AML-193 (cell line): ENCODE measurements at places on chromosomes 3 and 15.

DNA sequence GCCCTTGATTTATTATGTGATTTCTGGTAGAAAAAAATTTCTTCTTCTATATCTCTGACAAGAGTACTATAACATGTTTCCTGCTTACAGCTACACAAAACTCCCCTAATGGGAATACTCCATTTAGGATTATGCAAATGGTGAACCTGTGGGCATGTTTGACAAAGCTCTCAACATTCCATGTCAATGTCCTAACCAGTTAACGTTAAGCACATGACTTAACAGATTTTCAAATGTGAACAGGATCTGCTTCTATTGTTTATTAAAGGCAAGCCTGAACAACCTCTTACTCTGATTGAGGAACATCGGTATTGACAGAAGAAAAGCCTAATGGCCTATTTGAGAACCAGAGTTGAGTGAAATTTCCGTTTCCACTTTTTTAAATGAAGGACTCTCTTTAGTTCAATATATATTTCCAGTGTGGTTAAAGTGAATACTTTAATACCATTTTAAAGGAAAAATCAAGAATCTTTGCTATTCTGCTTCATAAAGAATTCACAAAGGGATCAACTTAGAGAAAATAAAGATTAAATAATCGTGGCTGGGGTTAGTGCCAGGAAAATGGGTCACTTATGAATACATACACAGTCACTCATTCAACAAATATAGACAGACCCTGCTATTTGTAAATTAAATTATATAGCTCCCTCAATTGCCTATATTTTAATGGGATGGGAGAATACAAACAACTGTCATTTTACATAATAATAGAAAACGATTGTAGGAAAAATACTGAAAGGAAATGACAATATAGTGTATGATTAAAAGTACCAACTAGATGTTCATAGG lies 300.3 kb upstream of the CBLB start:
- DNase-seq: no peak

GRCh38 chr3:49745986-49746385 lies 22.2 kb upstream of the GMPPB start:
- DNase-seq: no peak

DNA sequence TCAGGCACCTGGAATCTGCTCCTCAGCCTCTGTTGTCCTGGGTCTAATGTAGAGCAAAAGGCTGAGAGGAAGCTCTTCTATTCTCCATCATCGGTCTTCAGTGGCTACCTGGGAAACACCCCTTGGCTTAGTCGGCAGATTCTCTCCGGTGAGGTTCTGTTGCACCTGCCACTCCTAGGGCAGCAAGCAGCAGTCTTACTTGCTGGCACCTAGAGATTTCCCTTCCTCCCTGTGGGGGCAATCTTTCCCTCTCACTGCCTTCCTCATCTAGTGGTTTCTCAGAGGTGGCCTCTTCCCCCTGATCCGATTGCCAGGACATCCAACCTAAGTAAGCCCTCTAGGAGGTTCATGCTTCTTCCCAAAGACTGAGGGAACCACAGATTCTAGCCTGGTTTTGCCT lies 60.8 kb downstream of the PLS1 start:
- DNase-seq: no peak

- no peak for DNase-seq
Measured at GRCh38 chr3:187747506-187747905, 2.2 kb upstream of the BCL6 start.

- DNase-seq: no peak
Measured at GRCh38 chr3:150367757-150368156, 40.3 kb upstream of the TSC22D2 start.

GRCh38 chr15:88894819-88895767 lies at the start of gene HAPLN3:
Gene HAPLN3, minus strand, starts transcription at chr15:88895544. Its CDS starts 8,246 bp downstream, at chr15:88887298.
- no peak for DNase-seq

DNA sequence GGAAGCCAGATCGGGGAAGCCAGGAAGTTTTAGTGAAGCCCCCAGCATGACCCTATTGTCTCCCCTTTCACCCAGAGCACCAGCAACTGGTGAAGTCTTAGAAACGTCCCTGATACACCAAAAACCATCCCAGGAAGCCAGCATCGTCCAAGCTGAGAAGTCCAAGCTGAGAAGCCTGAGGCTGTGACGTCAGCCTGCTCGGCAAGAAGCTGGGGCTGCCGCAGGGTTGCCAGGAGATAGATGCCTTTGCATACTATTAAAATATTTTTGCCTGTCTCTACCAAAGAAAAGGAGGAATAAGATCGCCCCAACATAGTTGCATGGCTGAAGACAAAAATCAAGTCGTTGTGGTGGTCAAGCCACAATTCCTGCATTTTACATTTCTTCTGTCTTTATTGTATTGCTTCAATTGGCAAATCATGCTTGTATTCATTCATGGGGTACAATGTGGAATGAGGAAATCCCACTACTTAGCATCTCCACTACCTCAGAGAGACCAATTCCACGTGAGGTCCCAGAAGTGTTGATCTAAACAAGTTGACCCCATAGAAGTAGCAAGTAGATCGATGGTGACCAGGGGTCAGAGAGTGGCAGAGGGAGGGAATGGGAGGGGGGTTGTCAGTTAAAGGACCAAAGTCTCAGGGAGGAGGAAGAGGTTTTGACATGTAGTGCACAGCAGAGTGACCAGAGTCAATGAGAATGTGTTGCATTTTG lies 19.6 kb upstream of the EMC3 start:
- no peak for DNase-seq

DNA sequence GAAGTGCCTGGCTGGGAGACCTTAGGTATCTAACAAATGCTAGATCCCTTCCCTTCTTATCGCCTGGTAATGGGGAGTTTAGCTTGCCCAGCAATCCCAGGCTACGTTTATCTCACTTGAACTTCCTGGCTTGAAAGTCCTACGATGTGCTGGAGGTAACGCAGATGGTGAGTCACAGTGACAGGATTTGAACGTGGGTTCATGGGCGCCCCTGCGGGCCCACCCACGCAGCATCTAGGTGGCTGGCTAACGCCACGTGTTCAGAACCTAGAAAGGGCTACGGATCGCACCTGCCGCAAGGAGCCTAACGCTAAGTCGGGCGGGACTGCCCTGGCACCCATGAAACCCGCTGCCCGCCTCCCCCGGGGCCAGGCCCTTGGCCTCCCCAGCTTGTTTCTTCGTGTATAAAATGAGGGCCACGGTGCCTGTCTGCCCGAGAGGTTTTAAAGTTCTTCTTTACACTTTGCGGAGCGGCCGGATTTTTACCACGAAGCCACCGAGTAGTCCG lies 600 bp upstream of the USP3 start:
- peak; percentile 61 for DNase-seq

DNA sequence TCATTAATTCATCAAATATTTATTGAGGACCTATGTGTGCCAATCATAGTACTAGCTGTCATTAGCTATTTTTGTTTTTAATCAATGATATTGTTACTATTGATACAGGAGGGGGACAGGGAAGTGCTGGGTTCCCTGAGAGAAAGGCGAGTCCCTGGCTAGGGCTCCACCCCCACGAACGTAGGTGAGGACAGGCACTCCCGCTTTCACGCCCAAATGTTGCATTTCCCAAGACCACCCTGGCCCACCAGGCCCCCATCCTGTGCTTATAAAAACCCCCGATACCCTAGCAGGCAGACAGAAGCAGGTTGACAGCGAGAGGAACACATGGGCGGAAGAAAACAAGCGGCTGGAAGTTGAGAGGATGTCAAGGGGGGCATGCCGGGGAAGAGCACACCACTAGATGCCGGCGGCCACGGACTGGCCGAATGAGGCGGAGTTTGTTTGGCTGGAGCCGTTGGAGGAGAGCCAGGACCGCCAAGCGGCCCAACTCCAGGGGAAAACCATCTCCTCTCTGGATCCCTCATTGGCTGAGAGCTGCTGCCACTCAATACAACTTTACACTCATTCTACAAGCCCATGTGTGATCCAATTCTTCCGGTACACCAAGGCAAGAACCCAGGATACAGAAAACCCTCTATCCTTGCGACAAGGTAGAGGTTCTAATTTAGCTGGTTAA lies 798.7 kb upstream of the SEMA6D start:
- DNase-seq: no peak

DNA sequence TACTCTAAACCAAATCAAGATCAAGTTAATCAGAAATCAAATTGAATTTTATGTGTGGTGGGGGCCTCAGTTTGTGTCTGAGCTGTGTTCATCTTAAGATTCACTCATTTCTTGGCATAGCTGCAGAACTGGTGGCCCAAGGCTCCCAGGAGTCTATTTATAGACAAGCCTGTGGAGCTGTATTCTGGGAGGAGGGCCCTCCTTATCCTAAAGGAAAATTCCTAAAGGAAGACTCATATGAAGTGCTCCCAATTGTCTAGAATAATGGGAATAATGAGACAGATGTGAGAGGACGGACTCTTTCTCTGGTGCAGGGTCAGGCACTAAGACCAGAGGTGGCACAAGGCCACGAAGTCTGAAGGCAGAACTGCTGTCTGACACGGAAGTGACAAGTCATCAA lies 38.9 kb downstream of the C3orf85 start:
- no peak for DNase-seq

DNA sequence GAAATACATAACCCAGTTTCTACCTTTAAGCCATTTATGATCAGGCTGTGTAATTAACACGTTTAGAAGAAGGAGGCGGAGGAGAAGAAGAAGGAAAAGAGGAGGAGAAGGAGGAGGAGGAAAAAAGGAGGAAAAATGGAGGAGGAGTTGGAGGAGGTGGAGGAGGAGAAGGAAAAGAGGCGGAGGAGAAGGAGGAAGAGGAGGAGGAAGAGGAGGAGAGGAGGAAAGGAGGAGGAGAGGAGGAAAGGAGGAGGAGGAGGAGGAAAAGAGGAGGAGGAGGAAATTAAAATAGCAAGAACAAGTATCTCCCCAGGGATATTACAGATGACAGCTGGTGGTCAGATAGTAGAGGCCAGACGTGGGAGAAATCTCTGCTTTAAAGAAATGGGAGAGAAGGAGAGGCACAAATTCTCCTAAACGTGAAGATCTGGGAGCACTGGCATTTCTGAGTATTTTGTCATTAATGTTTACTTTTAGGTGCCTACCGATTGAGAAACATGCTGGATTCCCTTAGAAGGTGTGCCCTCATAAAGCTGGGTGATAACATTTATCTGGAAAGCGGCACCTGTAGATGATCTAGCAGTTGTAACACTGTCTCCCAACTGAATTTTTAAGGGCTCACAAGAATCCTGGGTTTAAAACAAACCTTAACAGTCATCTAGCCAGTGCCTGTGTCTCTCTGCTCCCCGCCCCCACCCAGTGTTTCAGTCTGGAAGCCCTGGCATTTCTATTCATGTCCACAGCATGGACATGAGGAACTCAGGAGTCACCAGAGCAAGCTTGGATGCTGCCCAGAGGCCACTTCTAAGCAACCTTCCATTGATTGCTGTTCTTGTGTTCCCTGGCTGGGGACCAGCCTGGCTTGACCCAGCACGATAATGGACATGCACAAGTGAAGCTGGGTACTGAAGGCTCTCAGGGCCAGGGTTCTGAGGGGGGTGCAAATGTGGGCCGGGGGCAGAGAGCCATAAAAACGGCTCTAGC lies 75.2 kb downstream of the CHRNA7 start:
- DNase-seq: no peak

GRCh38 chr15:61483599-61483998 lies 254.5 kb upstream of the RORA start:
- DNase-seq: no peak

GRCh38 chr3:39207361-39208186 lies 15.2 kb upstream of the XIRP1 start:
- DNase-seq: no peak

DNA sequence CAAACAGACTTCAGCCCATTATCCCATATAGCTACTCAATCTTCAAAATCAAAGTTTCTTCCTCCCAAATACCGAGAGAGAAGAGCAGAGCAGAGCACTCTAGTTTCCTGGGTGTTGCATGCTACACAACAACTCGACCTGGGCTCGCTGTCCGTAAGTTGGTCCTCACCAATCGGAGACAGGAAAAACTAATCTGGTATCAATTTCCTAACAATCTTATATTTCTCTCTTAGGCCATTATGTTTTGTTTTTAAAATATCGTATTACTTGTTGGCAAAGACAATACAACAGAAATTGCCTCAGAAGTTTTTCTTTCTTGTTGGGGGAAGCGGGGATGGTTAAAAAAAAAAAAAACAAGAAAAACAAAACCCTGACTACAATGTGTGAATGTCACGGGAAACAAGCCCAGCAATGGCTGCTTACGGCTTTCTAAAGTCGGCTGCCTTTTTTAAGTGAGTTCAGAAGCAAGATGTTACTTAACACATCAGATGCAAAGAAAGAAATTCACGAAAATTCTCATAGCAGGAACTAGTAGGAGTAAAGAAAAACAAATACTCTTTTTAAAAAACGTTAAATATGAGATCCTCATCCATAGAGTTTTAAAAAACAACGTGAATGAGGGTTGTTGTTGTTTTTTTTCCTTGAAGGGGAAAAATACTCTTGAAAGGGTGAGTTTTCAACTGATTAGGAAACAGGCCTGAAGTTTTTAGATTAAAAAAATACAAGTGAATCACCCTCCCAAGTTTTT lies 1.9 kb downstream of the VGLL4 start:
- peak; percentile 61 for DNase-seq

DNA sequence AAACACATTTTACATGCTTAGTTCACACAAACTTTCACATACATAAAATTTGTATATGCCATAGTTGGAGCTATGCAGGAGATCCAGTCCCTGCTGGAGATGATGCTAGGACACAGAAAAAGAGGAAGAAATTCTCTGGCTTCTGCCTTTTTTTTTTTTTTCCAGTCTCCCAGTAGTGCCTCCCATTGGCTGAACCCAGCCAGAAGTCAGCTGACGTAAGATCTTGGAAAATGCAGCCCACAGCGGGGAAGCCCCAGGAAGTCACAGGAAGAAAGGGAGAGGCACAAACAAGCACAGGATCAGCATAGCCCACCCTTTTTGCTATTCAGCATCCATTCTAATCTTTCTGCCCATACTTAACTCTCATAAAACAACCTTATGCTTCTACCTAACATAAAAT lies 38.5 kb downstream of the SCN11A start:
- no peak for DNase-seq

GRCh38 chr15:98838387-98839259 lies 169.0 kb downstream of the PGPEP1L start:
- DNase-seq: no peak

- no peak for DNase-seq
Measured at GRCh38 chr15:98433856-98434255, 214.5 kb upstream of the IGF1R start.

GRCh38 chr3:127549826-127550467 lies 40.6 kb downstream of the TPRA1 start:
- DNase-seq: no peak

- DNase-seq: no peak
Measured at GRCh38 chr3:27025718-27026117, 343.5 kb downstream of the NEK10 start.

DNA sequence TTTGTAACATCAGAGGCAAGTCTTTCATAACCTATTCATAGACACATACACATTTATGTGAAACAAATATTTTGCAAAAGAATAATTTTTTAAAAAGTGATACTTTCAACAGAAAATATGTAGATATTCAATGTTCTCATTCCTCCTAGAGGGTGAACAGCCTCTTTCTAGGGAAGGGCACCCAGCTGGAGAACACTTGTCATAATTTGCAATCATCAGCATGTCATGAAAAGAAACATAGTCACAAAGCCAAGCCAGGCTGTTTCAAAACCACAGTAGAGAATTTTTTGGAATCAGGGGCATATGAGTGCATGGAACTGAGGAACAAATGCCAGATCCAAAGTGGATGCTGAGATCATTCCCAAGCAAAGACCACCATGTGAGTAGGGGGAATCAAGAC lies 406.9 kb upstream of the ADAMTS9 start:
- DNase-seq: no peak

- no peak for DNase-seq
Measured at GRCh38 chr3:118683636-118684035, 351.0 kb downstream of the IGSF11 start.

GRCh38 chr3:14691719-14692118 lies 16.8 kb downstream of the C3orf20 start:
- no peak for DNase-seq

- no peak for DNase-seq
Measured at GRCh38 chr3:173301647-173302046, 95.9 kb upstream of the NLGN1 start.
